CD8-positive, alpha-beta memory T cell (primary cell): ENCODE measurements at places on chromosomes 11 and 22.

DNA sequence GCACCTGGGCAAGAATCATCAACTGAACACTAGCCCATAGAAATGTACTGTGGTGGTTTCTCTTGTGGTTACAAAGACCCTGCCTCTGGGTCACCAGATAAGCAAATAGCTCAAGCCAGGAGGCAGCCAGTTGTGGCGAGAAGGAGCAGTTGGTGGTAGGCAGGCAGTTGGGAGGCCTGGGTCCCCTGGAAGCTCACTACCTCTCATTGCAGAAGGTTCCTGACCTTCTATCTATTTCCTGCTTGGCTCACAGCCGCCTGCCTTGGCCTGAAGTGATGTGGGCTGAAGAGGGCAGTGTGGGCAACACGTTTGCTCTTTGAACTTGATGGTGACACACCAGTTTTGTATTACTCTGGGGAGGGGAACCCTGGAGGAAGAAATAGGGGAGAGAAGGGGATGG, 34.7 kb downstream of the NECTIN1 start:
- DNase-seq = no peak

- no peak for DNase-seq
These were observed 91.0 kb upstream of the CARD18 start for GRCh38 chr11:105230586-105230985.

DNA sequence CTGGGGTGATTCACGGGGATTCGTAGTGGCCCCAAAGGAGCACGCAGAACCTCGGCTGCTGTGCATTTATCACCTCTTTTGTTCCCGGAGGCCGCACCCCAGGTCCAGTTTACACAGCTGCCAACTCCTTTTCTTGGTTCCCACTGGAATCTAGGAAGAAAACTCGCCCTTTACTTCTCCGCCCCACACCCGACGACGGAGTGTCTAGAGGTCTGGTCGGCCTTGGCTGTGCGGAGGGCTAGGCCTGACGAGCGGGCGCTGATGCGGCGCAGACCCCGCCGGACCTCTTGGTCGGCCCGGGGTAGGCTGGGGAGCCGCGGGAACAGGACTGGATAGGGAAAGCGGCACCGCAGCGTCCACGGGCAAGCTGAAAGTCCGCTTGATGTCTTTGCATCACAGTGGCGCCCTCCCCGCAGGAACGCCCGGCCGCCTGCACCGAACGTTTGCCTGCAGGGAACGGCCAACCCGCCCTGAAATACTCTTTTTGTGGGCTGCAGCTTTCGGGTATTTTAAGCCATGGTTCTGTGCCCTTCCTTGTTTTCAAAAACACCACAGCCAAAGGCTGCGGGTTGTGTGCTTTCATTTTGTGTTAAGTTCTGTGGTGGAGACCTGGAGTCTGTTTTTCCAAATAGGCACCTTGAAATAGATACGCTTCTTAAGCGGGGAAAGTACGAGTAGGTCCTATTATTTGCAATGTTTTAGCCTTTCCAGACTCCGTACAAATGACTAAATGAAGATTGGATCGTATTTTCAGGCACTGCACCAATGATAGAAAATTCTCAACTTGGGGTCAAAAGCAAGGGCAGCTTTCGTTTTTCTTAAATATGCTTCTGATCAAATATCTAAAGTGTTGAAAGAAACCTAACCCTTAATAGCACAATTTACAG, 829 bp upstream of the ZBED5 start:
- DNase-seq = peak; percentile 29

GRCh38 chr22:20222764-20223420, 45.2 kb downstream of the RTN4R start:
- DNase-seq = no peak

DNA sequence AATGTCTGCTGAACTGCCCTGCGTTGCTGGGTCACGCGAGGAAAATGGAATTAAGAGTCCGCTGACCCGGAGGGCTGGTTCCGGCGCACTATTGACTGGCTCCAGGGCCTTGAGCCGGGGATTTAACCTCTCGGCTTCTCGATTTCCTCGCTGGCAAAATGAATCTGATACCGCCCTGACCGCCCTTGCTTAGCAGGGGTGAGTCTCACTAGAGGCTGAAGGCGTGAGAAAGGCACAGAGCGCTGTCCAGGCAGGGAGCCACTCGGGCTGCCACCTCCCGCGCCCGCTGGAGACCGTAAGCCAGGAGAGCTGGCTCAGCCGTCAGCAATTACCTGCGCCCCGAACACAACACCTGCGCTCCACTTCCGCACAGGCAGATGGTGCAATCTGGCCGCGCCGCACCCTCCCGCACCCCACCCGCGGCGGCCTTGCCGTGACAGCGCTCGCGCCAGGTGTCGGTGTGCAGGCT, 65.6 kb downstream of the BUD13 start:
- no peak for DNase-seq

- no peak for DNase-seq
These were observed 68.2 kb downstream of the CASP12 start for GRCh38 chr11:104830080-104830479.

DNA sequence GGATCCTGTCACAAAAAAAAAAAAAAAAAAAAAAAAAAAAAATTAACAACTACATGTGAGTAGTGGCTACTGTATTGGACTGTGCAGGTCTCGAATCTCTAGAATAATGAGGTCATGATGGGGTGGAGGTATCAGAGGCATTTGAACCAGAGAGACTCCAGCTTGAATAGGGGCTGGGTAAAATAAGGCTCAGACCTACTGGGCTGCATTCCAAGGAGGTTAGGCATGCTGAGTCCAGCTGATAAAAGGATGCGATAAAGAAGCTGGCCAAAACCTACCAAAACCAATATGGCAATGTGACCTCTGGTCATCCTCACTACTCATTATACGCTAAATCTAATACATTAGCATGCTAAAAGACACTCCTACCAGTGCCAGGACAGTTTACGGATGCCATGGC, 5.9 kb upstream of the PACSIN3 start:
- DNase-seq = no peak

GRCh38 chr11:44065161-44065661, 859 bp upstream of the ACCS start:
- DNase-seq = no peak

DNA sequence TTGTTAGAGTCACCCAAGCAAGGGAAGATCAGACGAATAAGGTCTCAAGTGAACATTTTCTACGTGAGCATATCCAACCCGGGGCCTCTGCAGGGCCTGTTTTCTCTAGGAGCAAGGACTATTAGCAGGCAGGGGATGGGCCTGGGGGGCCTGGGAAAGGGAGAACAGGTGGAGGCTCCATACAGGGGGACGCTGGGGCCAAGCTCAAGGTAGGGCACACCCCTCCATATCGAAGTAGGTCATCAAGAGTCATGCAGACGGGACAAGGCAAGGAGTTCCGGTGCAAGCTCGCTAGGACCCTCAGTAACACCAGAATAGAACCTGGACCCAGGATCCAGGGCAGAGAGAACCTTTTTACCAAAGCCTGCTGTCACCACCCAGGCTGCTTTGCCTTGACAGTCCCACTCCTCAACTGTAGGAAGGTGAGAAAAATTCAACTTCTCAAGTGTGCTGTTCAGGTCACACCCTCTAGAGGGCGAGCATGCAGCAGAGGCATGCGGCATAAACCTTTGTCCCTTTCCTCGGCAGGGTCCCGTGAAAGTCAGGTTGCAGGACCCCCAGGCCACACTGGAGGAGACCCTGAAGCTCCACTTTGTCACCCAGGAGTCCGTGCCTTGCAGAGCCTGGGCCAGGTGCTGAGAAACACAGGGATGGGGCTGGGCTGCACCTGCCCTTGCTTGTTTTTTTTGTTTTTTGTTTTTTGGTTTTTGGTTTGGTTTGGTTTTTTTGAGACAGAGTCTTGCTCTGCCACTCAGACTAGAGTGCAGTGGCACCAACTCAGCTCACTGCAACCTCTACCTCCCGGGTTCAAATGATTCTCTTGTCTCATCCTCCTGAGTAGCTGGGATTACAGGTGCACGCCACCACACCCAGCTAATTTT, 8.6 kb upstream of the APOBEC3B start:
- DNase-seq = peak; percentile 12

DNA sequence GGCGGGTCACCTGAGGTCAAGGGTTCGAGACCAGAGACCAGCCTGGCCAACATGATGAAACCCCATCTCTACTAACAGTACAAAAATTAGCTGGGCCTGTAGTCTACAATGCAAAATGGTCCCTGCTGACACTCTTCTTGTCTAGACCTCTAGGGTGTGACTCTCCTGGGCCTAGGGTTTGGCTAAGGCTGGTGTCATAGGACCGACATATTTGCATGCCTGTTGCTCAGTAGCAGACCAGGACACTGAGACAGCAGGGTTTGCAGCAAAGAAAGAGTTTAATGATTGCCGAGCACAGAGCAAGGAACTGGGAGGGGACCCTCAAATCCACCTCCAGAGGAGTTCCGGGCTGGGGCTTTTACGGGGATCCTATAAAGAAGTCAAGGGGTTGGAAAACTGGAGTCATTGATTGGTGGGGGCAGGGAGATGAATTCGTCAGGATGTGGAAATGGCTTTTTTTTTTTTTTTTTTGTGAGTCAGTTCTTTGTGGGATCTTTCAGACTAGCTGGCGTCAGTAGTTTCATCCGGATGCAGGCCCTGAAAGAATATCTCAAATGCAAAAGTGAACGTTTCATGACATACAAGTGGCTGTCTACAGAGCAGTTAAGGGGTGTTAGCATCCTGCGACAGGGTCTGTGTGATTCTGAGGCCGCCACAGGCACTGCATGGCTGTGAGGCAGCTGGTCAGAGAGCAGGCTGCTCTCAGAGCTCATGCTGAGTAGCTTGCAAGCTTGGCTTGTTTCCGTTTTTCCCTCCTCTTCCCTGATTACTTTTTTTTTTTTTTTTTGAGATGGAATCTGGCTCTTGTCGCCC, 27.2 kb upstream of the A4GALT start:
- no peak for DNase-seq

DNA sequence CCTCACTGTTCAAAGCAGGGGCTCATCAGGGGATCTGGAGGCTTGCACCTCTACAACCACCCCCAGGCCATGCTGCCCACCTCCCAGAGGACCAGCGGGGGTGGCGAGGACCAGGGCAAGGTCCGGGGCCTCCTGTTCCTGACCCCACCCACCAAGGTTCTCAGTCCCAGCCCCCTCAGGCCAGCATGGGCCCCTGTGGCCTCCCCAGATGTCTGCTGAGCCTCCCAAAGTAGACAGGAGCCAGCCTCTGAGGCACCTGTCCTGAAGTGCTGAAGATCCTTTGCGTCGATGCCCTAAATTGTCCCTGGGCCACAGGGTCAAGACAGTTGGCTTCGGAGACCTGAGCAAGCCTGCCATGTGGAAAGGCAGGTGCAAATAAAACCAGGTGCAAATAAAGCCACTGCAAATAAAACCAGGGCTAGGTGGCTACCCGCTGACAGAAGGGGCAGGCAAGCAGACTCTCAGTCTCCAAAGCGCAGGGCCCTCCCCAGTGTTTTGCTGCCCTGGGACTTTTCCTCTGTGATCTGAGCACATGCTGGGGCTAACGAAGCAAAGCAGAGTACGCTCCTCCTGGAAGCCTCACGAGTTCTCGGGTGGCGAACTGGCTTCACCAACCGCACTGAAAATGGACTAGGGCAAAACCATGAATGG, 22.4 kb upstream of the ARFGAP3 start:
- DNase-seq = no peak

- DNase-seq = no peak
These were observed 30.7 kb downstream of the SLC22A25 start for GRCh38 chr11:63212742-63213141.

GRCh38 chr11:117713538-117713991, 83.5 kb downstream of the DSCAML1 start:
- DNase-seq = no peak

DNA sequence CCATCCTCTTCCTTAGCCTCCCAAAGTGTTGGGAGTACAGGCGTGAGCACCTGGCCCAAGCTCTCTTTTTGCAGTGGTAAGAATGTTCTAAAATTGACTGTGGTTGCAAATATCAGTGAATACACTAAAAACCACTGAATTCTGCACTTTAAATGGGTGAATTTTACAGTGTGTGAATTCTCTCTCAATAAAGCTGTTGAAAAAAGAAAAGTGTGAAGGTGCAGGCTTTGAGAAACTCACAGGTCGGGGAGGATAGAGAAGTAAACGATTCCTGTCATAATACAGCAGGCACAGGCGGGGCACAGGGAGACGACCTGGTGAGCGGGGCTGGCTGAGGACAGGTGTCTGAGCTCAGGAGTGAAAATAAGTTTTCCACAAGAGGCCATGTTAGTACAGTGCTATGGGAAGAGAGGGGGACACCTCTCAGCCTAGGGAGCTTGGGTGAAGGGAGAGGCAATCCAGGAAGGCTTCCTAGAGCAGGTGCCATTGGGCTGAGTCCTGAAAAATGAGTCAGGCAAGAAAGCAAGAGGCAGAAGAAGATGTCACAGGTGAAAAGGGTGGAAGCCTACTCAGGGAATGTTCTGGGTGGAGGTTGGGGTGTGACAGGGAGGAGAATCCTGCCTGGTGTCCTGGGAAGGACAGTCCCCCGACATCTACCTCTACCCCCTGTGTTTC, 26.1 kb downstream of the LIF start:
- DNase-seq = no peak

GRCh38 chr11:123185326-123185725, 9.7 kb downstream of the CLMP start:
- DNase-seq = no peak

GRCh38 chr22:28855355-28856094, 27.8 kb upstream of the ZNRF3 start:
- DNase-seq = no peak

- DNase-seq = no peak
These were observed 89.9 kb upstream of the OR5AK2 start for GRCh38 chr11:56898856-56899255.

DNA sequence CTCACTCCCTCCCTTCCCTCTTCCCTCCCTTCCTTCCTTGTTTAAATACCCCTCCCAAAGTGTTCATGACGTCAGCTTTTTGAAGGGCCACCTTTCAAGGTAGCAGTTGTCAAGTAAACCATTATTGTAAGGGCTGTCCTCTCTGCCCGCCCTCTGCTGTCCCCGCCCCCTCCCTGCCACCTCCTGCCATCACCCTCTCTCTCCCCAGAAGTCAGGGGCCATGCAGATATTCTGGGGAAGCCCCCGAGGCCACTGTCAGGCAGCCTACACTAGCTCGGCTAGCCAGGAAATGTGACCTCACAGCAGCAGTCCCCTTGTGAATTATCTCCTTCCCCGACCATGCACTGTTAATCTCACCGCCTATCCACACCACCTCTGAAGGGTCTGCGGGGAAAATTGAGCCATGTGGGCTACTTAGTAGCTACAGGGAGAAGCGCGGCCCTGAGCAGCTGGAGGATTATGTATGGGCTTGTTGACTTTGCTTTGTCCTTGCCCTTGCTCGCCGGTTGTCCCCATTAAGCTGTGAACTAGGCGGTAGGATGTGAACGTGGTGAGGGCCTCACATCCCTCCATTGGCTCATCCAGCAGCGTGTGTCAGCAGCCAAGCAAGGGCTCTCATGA, 42.1 kb upstream of the ATXN10 start:
- no peak for DNase-seq

DNA sequence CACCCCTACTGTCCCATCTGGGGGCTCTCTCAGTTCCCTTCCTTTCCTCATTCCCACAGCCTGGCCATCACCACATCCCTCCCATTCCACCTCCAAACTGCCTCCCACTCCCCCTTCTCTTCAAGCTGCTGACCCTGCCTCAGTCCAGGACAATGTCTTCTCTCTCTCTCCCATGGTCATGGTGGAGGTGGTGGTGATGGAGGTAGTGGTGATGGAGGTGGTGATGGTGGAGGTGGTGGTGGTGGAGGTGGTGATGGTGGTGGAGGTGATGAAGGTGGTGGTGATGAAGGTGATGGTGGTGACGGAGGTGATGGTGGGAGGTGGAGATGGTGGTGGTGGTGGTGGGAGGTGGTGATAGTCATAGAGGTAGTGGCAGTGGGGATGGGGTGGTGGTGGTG, 87.0 kb downstream of the MPPED1 start:
- no peak for DNase-seq
